Left renal cortex interstitium (tissue), 4 donors: ENCODE measurements at places on chromosomes 13 and 19. TPM values are rescaled to one million over a fixed set of nuclear protein-coding genes. Genes with fewer than 3 reads are reported as not detected.

GTPBP3 gene
- polyA plus RNA-seq: 37.9 TPM

HTR2A gene
- 0.53 TPM for polyA plus RNA-seq

ZNF653 gene
- polyA plus RNA-seq: 12.0 TPM

ACP5 gene
- polyA plus RNA-seq: 14.0 TPM

OSCAR gene
- polyA plus RNA-seq: 0.30 TPM

CCDC70 gene
- not detected for polyA plus RNA-seq
